HT1080 (cell line): ENCODE measurements at places on chromosomes 11 and 22. TPM values are rescaled to one million over a fixed set of nuclear protein-coding genes. Genes with fewer than 3 reads are reported as not detected.

- no peak for DNase-seq
These were observed 112.7 kb downstream of the SEZ6L start for GRCh38 chr22:26281941-26282340.

DNA sequence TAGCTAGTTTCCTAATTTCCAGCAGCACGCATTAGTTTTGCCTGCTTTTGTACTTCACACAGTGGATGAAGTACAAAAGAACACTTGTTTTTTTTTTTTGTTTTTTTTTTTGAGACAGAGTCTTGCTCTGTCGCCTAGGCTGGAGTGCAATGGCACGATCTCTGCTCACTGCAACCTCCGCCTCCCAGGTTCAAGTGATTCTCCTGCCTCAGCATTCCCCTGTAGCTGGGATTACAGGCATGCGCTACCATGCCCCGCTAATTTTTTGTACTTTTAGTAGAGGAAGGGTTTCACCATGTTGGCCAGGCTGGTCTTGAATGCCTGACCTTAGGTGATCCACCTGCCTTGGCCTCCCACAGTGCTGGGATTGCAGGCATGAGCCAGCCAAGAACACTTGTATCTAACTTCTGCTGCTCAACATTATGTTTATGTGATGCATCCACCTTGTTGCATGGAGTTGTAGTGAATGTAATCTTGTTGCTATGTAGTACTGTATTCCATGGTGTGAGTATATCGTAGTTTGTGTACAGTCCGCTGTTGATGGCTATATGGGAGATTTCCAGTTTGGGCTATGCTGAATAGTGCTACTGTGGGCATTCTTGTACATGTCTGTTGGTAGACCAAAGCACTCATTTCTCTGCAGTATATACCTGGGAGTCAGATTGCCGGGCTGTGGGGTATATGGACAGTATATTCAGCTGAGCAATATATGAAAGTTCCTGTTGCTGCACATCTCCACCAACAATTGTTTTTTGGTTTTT, 17.3 kb downstream of the PACS1 start:
- DNase-seq: no peak

DNA sequence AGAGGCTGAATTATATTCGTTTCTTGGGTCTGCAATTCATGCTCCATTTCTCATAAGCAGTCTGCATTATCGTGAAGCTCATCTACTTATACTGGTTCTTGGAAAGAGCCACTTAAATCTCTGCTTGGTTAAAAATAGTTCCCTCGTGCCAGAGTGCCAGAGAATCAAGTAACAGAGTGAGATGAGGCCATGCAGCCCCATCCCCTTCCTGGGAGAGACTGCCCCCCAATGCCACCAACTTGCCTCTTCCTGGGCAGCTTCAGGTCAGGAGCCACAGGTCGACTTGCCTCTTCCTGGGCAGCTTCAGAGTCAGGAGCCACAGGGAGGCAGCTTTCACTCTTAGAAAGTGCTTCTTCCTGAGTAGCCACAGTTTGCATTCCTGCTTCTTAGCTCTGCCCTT, 223.9 kb upstream of the ZBED5 start:
- DNase-seq: no peak

GRCh38 chr22:19872779-19873137, 18.1 kb upstream of the GNB1L start:
- DNase-seq: no peak

DNA sequence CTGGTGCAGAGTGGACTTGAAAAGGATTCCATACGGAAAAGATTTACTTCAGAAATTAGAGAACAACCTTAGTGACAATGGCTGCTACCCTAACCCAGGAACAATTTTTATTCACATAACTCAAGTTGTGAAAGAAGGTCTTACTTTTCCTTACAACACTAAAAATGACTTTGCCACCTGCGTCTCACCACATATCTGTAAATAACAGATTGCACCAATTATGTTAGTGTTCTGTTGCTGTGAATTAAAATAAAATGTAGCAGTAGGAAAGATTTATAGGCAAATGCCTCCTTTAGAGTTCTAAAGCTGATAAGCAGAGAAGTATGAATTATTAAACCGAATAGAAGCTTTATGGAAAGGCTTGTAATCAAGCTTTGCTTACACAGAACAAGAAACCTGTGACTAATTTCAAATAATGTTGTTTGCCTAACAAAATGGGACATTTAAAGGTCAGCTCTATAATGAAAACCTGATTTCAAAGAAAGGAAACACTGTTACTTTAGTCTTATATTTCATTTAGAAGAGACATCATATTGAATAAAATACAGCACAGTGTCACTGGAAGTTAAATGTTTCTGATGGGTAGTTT, 2237.8 kb downstream of the LRRC4C start:
- DNase-seq: no peak

- peak; percentile 75 for DNase-seq
These were observed 21.2 kb upstream of the BLID start for GRCh38 chr11:122137078-122137793.

DNA sequence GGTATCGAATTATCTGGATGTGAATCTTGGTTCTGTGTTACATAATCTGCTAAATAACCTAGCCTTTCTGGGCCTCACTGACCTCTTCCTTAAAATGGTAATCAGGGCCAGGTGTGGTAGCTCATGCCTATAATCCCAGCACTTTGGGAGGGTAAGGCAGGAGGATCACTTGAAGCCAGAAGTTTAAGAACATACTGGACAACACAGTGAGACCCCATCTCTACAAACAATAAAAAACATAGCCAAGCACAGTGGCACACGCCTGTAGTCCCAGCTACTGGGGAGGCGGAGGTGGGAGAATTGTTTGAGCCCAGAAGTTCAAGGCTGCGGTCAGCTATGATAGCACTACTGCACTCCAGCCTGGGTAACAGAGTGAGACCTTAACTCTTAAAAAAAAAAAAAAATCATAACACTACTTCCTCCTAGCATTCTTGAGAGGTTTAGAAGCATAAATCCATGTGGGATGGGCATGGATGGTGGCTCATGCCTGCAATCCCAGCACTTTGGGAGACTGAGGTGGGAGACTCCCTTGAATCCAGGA, 72.5 kb downstream of the C11orf65 start:
- DNase-seq: no peak

DNA sequence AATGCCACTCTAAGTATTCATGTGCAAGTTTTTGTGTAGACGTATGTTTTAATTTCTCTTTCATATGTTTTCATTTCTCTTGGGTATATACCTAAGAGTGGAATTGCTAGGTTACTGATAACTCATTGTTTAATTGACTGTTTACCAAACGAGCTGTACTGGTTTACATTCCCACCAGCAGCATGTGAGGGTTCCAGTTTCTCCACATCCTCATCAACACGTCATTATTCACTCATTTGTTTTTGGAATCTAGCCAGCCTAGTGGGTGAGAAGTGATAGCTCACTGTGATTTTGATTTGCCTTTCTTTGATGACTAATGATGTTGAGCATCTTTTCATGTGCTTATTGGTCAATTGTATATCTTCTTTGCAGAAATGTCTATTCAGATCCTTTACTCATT, 4.0 kb downstream of the ANKRD13D start:
- DNase-seq: peak; percentile 75

- DNase-seq: no peak
These were observed 16.6 kb upstream of the BDNF start for GRCh38 chr11:27716835-27717234.

GRCh38 chr11:65857500-65857852, 504 bp downstream of the CFL1 start:
- no peak for DNase-seq

GRCh38 chr11:59973097-59973496, 9.3 kb downstream of the OOSP4A start:
- no peak for DNase-seq

DNA sequence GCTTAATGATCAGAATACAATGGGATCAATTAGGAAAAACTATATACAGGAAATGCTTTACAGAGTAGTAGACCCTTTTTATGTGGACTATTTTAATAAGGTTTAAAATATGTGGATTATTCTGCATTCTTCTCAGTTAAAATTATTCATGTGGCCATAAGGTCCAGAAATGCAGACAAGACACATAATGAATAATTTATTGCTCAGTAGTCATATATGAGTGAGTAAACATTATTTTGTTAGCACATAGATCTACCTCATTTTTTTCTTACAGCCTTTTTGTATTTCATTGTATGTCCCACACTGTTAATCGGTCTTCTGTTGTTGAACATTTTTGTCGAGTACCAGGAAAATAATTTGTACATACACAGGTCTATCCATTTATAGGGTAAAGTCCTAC, 20.8 kb downstream of the MED17 start:
- no peak for DNase-seq

DNA sequence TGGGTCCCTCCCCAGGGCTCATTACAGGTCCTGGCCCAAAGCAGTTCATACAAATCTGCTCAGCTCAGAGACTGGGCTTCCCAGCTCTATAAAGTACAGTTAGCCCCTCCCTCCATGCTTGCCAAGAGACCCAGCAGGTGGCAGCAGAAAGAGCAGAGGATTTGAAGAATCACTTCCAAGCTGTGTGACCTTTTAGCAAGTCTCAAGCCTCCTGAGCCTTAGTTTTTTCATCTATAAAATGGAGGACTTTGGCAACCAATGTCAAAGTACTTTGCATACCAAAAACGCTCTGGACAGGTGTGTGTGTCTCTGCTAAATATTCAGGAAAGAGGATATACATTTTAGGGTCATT, 26.6 kb downstream of the RELT start:
- DNase-seq: no peak

DNA sequence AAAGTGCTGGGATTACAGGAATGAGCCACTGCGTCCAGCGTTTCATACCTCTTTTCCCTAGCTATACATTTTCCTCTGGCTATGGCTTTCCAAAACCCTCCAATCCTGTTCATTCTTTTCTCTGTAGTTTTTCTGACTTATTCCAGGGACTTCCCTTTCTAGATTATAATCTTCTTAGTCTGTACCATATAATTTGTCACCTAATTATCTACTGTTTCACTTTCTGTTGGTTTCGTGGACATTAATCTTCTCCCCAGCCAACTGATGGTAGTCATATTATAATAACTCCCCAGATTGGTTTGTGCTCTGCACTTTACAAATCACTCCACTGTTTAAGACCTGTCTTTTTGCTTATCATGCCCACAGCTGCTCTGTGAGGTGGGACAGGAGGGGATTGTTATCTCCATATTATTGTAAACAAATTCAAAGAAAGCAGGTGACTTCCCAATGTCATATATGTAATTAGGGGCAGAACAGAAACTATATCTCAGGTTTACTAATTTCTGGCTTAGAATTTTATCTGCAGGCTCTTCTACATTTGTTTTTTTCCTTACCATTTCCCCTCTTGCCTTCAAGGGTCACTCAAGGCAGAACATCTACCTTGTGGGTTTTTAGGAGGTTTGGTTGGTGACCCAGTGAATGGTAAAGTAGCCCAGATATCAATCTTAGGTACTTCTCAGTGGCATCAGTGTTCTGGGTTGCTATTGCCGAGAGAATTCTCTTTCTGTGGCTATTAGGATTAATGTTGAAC, 23.9 kb downstream of the STIM1 start:
- DNase-seq: no peak

- no peak for DNase-seq
These were observed 278.2 kb downstream of the TBC1D22A start for GRCh38 chr22:47040486-47041270.

- DNase-seq: peak; percentile 85
These were observed 27.9 kb upstream of the RASL10A start for GRCh38 chr22:29343313-29343805.

GRCh38 chr11:128400382-128401203, 186.8 kb downstream of the ETS1 start:
- no peak for DNase-seq

GRCh38 chr22:37121887-37122591, 12.5 kb upstream of the TMPRSS6 start:
- DNase-seq: peak; percentile 71

DNA sequence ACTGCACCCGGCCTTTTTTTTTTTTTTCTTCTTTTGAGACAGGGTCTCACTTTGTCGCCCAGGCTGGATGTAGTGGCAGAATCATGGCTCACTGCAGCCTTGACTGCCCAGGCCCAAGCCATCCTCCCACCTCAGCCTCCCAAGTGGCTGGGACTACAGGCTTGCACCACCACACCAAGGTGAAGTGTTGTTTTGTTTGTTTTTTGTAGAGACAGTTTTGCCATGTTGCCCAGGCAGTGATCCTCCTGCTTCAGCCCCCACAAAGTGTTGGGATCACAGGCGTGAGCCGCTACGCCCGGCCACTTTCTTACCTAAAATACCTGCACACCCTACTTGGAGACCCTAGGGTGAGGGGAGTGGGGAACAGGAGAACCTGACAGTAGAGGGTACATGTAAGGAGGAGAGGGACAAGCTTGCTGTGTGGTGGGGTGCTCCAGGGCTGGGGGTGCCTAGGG, 4.5 kb upstream of the AIFM3 start:
- no peak for DNase-seq

- DNase-seq: no peak
These were observed 11.6 kb downstream of the RIBC2 start for GRCh38 chr22:45425101-45425500.

LARGE1 gene
- total RNA-seq: 1.0 and 1.8 TPM in 2 replicates

PGR gene
- total RNA-seq: 0.74 and 0.77 TPM in 2 replicates

OR10G8 gene
- total RNA-seq: not detected in 2 replicates

ZNF280B gene
- total RNA-seq: 1.7 and 2.1 TPM in 2 replicates

WNT7B gene
- 15.0 and 18.9 TPM in 2 replicates for total RNA-seq

KLHL35 gene
- total RNA-seq: 0.07 TPM in 1 of 2 replicates, not detected in the other

OVOL1 gene
- total RNA-seq: not detected in 2 replicates

IL17REL gene
- total RNA-seq: not detected in 2 replicates
